Thoracic aorta (tissue), 2 donors: ENCODE measurements at places on chromosomes 3 and 15.

DNA sequence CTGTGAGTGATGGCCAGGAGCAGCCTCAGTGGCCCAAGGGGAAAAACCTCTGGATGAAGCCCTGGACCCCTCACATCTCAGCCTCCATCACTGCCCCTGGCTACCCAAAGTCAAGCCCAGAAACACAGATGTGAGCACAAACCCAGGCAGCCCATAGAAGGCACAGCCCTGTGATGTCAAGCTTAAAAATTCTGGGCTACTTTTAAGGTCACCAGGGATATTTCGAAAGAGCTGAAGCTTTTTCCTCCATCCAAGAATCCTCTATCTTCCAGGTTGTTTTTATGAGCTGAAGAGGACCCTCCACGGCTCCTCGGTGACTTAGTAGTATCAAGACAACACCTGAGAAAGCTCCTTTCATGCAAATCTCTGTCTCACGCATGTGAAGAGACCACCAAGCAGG lies 11.5 kb downstream of the LIPC start:
- no peak for DNase-seq

DNA sequence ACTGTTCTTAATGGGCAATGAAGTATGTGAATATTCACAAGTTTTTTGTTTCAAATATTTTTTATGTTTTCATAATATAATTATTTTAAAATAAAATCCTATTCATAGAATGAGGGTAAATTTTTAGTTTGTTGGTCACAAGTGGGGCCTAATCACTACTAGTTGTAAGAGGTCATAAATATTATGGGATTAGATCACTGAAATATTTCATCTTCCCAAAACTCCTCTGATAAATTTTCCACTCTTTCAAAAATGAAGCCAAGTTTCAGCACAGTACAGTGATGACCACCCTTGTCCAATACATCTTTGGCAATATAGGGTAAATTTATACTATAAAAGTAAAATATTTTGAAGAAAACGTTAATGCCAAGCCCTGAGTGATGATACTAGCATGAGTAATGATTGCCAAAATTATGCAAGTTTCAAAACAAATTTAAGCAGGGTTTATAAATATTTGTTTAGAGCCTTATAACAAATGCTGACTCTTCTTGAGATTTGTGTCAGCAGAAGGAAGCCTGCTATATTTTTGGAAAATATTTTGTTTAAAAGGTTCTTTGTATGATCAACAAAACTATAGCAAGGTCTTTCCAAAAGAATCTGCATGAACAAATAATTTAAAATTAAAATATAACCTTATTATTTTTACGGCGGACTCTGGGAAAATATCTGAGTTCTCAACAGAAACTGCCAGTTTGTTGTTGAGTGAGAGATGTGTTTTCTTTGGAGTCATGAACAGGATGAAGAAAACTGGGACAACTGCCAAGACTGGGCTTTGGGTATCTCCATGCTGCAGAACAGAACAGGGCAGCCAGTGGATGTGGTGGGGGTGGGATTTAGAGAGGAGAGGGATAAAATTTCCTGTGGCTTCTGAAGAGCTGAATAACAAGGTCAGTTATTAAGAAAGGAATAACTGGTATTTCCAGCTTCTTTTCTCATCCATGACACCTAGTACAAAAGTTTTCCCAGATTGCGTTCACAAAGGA lies 17.9 kb upstream of the TM4SF1 start:
- no peak for DNase-seq

DNA sequence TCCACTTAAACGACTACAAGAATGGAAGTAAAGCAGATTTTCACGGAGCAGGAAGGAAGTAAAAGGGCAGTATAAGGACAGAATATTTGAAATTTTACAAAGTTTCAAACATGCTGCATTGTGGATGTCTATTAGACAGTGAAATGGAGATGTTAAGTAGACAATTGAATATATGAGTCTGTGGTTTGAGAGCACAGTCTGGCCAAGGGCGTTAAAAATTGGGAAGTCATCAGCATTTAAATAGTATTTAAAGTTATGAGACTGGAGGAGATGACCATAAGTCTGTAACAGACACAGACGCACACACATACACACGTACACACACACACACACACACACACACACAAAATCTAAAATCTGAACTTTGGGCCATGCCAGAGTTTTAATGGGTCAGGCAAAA lies 935.9 kb downstream of the EPHA3 start:
- DNase-seq, result no peak

DNA sequence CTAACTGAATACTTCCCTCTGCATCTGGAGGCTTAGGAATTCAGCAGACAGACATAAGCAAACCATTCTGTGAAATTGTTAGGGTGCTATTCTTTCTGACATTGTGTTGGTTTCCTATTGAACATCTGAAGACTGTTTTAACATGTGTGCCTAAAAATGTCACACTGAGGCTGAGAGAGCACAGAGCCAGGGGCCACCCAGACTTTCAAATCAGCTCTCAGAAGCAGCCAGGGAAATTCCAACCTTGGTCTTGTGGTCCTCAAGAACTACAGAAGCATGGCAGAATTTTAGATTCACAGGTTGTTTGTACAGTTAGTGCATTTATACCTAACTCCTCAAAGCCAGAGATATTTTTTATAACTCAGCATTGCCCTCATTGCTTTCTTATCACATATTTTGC lies 929.2 kb upstream of the CFAP20DC start:
- DNase-seq, result no peak

DNA sequence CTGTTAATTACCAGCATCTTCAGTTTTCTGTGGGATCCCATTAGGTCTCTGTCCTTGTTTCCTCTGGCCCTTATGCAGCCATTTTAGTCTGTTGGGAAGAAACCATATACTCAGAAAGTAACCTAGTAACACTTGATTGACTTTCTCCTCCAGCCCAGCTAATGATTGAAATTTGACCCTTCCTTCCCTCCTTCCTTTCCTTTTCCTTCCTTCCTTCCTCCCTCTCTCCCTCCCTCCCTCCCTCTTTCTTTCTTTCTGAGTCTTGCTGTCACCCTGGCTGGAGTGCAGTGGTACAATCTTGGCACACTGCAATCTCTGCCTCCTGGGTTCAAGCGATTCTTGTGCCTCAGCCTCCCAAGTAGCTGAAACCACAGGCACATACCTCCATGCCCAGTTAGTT lies 5.9 kb upstream of the ZNF620 start:
- DNase-seq, result no peak

- no peak for DNase-seq
Observed at GRCh38 chr15:35450492-35450891, 95.5 kb downstream of the DPH6 start.

GRCh38 chr3:87359826-87360225 lies 83.4 kb upstream of the POU1F1 start:
- no peak for DNase-seq

- no peak for DNase-seq
Observed at GRCh38 chr3:110180733-110181132, 843.4 kb upstream of the DPPA4 start.

GRCh38 chr3:44236485-44236908 lies 5.2 kb upstream of the TOPAZ1 start:
- DNase-seq, result no peak

GRCh38 chr3:107845380-107846278 lies 245.2 kb downstream of the CD47 start:
- no peak for DNase-seq

GRCh38 chr15:45784656-45785055 lies 149.8 kb downstream of the SQOR start:
- DNase-seq, result no peak

DNA sequence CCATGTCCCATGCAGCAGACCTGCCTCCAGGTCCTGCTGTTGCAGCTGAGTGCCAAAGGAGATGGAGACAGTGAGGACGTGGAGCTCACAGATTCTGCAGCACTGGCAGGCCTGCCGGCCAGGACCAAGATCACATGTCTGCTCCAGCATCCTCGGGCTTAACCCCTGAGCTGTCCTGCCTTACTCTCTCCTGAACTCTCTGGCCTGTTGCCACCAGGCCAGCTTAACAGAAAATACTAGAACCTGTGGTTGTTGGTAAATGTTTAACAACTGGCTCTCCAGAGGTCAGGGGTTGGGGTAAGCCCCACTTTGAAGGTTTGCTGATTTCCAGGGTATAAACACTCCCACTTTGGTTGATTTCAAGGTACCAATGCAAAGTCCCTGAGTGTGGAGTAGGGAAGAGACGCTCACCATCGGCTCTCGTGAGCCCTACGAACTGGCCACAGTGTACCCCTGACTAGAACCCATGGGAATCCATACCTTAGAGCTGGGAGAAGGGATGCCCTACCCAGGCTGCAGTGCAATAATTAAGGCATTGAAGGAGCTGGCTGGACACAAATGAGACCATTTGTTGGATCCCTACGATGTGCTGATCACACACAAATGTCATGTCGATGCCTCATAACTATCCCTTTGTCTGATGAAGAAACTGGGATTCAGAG lies 147.9 kb downstream of the OR4M2 start:
- no peak for DNase-seq

- DNase-seq, result no peak
Observed at GRCh38 chr3:195076981-195077610, 193.9 kb downstream of the XXYLT1 start.

GRCh38 chr3:156434921-156435320 lies 120.0 kb downstream of the SSR3 start:
- no peak for DNase-seq

GRCh38 chr3:25583343-25583742 lies 81.4 kb downstream of the TOP2B start:
- no peak for DNase-seq

DNA sequence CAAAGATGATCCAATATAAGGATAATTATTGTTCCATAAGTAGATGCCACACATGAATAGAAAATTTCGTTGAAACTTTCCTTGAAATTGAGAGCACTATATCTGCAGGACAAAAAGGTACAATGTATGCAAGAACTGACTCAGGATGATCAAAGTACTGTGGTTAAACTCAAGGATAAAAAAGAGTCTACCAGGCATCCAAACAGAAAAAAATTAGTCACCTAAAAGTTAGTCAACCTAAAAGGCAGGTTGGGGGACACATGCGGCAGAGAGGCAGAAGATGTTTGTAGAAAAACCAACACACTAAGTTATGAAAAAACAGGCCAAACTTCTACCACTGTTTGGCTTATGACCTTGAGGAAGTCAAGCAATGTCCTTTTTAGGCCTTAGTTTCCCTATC lies 68.7 kb downstream of the GSK3B start:
- DNase-seq, result no peak

DNA sequence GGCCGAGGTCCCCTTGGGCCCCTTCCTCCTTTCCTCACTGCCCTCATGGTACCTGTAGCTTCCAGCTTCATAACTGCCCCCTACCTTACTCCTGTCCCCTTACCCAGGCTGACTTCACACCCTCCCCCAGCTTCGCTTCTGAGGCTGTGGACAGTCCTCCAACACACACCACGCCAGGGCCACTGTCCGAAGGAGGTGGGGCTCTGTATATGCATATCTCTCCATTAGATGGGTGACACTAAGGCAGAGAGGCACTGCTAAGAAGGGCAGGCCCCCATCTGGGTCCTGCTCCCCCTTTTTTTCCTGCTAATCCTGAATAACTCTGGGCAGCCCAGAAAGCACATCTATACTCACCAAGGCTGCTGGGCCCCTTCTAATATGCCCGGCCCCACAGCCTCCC lies 1.0 kb upstream of the COL7A1 start:
- no peak for DNase-seq

DNA sequence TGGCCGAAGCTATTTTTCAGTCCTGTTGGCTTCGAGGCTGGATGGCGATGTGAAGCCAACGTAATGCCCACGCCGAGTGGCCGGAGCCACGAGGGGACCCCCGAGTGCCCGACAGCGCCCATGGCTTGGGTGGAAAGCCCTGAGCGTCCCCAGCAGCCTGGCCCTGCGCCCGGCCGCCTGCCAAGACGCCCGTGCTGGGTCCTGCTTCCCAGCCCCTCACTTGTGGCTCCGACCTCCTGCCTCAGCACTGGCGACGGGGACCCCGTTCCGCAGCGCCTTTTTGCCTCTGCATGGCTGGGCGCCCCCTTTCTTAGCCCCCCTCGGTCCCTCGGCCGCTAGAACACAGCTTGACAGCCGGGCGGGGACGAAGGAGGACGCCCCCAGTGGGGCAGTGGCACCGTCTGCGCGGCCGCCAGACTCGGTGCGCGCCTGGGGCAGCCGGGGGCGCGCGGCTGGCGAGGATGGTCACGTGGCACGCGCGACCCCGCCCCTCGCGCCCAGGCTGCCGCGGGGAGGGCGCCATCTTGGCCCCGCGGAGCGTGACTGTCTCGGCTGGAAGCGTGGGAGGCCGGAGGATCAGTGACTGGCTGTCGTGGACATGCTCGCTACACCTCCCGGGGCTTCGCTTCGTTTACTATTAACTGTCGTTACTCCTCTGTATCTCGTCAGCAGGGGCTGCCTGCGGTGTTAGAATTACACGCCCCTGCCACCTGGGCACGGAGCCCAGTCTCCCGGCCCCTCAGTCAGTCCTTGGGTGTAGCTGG lies 626 bp upstream of the GPR176 start:
- peak; percentile 58 for DNase-seq

GRCh38 chr3:148435534-148435933 lies 262.2 kb upstream of the AGTR1 start:
- DNase-seq, result no peak
